ENCODE measurements at places on chromosomes 13 and 19.

DNA sequence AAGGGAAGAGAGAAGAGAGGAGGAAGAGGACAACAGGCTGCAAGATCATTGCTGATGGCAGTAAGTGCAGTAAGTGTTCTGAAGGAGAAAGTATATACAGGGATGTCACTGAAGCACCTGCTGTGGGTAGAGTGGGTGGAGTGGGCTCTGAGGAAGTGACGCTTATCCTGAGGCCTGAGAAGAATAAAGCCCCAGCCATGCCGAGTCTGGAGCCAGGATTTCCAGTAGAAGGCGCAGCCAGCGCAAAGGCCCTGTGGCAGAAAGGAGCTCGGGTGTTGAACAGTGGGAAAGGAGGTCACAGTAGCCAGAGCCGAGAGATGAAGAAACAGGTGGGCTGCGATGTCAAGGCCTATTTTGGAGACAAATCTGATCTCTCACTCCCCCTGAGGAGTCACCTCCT lies 31.8 kb upstream of the ADGRE5 start:
- no peak for DNase-seq

DNA sequence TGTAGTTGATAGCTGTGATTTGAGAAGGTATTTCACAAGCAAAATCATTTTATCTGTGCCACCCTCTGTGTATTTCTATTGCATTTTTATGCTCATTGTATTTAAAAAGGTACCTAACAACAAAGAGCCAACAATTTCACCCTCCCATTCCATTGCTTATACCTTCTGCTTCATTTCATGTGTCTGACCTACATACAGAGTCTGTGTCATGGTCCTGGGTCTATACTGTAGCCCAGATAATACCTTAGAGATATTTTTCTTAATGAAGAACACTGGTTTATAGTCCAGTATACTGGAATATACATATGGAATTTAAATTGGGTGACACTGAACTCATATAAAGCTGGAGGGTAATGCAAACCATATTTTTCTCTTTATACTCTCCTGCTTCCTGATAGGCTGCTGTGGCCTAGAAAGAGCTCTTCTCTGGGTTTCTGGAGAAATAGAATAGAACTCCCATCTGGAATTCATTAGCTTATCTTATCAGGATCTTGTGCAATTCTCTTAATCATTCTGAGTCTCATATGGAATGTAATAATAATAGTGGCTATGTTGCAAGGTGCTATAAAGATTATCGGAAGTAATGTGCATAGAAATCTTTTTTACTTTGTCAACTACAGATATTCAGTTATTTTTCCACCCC lies 31.8 kb upstream of the SPART start:
- no peak for DNase-seq

DNA sequence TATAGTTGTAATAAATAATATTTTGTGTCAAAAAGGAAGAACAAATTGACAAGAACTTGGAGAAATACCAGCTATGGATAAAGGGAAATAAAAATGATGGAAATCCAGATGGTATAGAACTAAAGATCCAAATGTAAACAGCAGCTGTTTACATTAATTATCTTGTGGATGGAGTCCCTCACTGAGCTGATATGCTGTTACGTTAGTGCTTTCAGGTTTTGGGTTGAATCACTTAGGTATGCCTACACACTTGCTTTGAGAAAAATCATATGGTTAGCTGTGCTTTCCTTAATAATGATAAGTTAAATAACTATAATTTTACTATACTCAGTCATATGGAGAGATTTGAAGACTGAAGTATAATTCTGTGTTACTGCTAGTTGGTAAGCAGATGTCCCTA lies 27.7 kb downstream of the WASF3 start:
- DNase-seq: no peak

DNA sequence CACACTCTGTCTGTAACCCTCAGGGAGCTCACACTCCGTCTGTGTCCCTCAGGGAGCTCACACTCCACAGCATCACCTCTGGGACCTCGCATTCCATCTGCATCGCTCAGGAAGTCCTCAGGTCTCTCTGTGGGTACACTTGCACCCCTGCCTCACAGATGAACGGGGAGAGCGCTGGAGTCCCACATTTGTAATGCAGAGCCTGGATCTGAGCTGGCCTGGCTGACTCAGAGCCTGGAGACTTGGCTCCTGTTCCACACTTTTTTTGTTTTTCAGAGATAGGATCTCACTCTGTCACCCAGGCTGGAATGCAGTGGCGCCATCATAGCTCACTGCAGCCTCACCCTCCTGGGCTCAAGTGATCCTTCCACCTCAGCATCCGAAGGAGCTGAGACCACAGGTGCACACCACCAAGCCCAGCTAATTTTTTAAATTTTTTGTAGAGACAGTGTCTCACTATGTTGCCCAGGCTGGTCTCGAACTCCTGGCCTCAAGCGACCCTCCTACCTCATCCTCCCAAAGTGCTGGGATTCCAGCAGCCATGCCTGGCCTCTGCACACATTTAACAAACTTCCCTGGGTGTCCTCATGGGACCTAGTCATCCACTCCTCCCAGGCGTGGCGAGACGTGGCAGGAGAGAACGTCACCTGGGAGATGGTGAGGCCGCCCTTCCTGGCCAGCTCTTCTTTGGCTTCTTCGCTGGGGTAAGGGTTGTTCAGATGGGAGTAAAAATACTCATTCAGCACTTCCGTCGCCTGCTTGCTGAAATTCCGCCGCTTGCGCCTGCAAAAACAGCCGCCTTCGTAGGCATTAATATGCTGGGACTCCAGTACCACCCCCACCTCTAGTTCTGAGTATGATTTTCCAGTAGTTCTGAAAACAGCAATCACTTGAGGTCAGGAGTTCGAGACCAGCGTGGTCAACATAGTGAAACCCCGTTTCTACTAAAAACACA lies 31.0 kb downstream of the CILP2 start:
- no peak for DNase-seq

DNA sequence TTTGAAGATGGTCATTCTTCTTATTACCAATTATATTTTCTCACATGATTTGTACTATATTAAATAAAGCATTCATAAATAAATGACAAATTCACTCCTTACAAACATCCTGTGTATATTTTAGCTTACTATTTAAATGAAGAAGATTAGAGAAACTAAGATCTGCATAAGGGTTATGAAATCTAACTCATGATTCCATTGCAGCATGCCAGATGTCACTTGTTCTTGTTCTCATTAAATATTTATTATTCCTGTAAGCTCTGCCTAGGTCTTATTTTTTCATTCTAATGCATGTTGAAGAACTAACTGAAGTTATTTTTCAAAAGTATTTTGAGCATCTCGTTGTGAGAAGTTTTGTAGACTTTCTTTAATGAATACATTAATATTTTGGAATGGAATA lies 18.3 kb downstream of the NUP58 start:
- DNase-seq: no peak

DNA sequence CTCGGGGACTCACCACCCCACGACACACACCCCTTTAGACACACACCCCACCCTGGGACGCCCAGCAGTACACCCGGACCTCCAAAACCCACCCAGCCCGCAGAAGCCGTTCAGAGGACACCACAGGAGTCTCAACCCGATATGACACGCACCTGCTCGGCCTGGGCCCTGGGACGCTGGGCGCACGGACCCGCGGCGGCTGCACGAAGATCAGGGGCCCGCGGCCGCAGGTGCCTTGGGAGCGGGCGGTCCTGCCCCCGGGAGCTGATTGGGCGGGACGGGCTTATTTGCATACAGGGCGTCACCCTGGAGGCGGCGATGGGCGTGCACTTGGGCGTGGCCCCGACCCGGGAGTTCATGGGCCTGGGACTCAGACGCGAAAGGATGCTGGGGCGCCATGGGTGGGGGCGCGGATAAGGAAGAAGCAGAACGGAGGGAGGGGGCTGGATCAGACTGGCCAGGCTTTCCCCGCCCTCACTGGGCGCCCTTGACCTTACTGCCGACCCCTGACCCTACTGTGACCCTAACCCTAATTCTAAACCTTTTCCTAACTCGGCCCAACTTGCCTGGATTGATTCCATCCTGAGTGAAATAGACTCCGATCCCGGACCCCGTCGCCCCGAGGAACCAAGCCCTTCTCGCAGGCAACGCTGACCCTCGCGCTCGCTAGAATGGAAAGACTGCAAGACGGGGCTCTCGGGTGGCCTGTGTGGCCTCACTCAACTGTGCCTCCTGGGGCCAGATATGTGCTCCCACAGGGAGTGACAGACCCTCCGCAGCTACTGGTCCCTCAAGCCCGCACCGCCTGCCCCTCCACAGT lies at the start of gene MEF2B:
Gene MEF2B (minus strand): TSS at position 211 of the 820 bp plus-strand sequence. CDS start 19,528 bp downstream, outside the sequence.
- no peak for DNase-seq

GRCh38 chr19:4538601-4538954 lies 1.3 kb downstream of the LRG1 start:
- DNase-seq: no peak

DNA sequence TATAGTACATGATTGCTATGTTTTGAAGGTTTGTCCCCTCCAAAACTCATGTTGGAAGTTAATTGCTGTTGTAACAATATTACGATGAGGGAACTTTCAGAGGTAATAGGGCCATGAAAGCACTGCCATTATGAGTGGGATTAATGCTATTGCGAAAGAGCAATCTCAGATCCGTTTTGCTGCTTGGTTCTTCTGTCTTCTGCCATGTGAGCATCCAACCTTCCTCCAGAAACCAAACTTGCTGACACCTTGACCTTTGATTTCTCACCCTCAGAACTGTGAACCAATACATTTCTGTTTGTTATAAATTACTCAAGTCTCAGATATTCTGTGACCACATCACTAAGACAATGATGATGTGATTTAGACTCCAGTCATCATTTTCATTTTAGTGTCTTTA lies 2590.9 kb downstream of the PCDH9 start:
- DNase-seq: no peak

DNA sequence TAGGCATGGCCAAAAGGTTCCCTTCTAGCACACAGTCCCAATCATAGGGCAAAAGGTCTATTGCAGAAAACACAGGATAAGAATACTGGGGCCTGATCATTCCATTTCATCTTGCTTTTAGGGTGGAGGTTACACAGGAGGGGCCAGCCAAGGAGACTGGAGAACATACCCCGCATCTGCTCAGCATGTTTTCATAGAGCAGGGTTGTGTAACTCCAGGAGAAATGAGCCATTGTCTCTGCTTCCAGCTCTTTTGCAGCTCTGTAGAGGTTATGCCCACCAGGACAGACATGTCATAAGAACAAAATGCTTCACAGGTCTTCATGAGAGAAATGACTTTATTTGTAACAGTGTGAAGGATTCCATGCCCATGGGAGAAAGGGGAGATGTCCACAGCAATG lies 742.8 kb downstream of the DACH1 start:
- DNase-seq: no peak

DNA sequence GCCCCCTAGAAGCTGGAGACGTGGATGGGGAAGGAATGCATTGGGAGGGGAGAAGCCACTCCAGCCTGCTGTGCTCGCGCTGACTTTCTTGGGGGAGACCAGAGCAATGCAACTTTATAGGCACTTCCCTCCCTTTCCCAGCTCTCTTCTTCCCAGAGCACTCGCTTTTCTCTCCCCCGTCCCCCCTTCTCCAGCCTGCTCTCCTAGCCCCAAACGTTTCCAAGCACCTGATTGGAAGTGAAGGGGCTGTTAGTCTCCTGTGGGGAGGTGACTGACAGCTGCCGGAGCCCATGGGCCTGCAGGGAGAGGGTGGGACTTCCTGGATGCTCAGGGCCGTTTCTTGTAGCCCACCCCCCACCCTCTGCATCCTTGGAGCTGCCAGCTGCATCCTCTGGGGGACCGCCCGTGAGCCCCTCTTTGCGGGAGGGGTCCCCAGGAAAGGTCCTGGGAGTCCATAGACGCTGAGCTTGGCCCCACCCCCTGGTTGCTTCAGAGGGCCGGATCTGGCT lies 2.5 kb downstream of the HDGFL2 start:
- DNase-seq: no peak

DNA sequence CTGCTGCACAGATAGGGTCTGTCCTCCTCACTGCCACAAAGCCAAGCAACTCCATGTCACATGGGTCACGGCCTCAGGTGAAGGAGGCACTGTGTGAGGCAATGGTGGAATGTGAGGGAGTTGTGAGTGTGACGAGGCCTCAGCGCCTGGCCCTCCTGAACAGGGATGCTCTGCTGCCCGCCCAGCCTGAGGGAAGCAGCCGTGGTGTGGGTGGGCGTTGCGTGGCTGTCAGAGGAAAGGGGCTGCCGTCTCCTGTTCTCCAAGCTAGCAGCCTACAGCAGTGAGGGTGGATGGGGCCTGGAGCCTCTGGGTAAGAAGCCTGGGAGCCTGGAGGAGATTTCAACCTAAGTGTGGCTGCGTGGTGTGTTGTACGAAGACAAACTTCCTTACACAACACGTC lies 125.0 kb downstream of the COL4A1 start:
- no peak for DNase-seq

DNA sequence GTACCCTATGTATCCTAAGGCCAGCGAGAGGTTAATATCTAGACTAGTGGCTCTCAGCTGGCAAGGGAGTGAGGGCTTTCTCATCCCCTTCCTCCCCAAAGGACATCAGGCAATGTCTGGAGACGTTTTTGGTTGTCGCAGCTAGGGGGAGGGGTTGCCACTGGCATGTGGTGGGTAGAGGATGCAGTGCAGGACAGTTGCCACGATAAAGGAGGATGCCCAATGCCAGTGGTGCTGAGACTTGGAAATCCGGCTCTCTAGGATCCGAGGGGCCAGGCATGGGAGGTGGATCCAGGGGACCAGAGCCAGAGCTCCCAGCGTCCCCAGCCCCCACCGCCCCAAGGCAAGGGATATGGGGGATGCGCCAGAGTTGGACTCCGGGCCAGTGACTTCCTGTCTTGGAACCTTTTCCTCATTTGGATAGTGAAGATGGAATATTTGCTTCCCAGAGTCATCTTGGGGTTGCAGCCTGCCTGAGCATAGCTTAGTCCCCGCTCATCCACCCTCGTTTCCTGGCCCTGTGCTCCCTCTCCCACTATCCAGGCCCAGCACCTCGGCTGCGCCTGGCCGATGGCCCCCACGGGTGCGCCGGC lies 4.9 kb downstream of the SSC5D start:
- no peak for DNase-seq

- no peak for DNase-seq
These were observed 17.9 kb upstream of the TINCR start for GRCh38 chr19:5585461-5586299.

GRCh38 chr19:7482584-7483439 lies 6.0 kb downstream of the PEX11G start:
- DNase-seq: no peak

DNA sequence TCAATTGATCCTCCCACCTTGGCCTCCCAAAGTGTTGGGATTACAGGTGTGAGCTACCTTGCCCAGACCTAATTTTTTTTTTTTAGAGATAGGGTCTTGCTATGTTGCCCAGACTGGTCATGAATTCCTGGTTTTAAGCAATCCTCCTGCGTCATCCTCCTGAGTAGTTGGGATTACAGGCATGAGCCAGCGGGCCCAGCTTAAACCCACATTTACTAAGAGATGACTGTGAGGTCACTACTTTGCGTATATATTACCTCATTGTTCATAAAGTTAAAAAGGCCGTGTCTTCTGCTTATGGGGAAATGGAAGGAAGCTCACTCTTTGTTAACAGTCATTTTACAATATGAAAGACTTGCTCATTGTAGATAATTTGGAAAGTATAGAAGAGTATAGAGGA lies 39.6 kb upstream of the C1QTNF9 start:
- DNase-seq: no peak

- DNase-seq: no peak
These were observed 13.9 kb downstream of the BCAM start for GRCh38 chr19:44822670-44823372.

Data from NCI-H1417 treated with DMSO at 0.1 percent for 48 hours (cell line).